ENCODE measurements at places on chromosomes 6 and 20.

DNA sequence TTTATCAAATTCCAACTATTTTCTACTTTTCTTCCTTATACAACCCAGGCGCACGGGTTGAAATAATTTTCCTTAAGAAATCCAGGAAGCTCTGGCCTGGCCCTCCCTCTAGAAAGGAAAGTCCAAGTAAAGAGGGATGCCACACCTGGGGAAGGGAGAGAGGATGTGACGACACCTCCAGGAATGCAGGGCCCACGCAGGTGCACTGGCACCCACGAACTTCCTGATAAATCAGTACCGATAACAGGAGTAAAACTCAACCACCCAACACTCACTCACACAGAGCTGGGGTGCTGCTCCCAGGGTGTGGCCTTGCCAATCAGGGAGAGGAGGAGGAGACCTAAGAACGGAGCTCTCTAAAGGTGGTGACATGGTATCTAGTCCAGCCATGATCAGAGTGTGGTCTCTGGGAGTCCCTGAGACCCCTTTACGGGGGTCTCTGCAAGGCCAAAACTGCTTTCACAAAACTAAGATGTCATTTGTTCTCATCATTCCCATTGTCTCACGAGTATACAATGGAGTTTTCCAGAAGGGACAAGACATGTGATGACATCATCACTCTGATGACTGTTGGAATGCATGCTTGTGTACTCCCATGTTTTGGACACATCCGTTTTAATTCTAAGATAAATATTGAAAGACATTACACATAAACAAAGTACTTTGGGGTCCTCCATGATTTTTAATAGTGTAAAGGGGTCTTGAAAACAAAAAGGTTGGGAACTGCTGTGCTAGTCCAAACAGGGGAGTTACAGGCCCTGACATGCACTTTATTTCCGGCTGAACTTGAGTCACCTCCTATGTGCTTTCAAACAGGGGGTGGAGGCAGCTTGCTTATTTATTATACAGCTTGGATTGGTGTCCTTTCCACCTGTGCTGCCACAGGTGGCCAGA lies 2.2 kb upstream of the PARD6B start:
- no peak for DNase-seq

DNA sequence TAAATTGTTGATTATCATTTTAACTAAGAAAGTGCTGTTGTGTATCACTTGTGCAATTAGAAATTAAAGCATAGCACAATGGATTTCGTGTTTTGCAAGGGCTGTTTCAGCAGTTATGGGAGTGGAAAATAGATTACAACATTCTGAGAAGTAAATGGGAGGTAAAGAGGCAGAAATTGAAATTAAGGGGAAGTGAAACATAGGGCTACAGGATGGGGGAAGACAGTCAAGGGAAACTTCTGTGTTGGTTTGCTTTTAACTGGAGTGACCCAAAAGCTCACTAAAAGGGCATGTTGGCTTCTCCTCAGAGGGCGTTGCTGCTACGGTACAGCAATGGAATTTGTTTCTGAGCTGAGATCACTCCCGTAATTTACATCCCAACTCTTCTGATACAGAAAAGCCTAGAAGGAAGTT lies 147.5 kb downstream of the BCAS1 start:
- no peak for DNase-seq

DNA sequence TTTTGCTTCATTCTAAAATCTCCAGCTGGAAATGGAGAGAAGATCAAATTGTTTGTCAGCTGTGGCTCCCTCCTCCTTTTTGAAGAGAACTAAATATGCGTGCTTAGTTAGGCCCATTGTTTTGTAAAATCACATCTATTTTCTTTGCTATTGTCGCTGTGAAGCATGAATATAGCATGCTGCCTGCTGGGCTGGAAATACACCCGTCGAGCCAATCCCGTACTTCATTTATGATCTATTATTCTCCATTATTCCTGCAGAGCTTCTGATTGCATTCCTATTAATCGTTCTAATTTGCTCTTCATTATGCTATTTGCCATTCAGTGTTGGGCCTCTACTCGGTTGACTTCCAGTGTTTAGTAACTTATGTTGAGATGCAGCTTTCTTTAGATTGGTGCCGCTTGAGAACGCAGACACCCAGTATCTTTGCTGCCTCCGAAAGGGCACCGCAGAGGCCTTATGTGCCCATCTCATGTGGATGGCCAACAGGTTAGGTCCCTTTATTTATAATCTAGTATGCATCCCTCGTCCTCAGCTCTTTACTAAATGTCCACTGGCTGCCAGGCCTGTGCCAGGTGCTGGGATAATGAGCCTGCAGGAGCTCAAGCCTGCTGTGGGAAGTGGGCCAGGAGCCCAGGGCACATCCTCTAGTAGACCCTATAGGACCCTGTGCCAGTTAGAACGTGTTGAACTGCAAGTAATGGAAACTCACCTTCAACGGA lies 45.6 kb downstream of the FAM50B start:
- no peak for DNase-seq

DNA sequence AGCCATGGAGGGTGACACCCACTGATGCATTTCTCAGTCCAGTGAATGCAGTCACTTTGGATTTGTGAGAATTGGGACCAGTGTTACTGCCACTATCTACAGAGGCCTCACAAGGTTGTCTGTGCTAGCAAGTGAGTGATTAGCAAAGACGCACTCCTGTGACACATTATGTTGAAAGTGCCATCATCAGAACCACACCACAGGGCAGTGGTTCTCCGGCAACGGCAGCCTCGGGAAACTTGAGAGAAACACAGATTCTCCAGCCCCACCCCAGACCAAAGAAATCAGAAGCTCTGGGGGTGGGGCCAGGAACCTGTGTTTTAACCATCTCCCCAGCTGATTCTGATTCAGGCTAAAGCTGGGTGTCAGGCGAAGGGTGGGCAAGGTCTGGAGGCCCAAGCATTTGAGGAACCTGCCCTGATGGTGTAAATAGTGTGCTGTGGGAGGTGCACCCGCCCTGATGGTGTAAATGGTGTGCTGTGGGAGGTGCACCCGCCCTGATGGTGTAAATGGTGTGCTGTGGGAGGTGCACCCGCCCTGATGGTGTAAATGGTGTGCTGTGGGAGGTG lies 39.9 kb downstream of the TMEM242 start:
- no peak for DNase-seq

DNA sequence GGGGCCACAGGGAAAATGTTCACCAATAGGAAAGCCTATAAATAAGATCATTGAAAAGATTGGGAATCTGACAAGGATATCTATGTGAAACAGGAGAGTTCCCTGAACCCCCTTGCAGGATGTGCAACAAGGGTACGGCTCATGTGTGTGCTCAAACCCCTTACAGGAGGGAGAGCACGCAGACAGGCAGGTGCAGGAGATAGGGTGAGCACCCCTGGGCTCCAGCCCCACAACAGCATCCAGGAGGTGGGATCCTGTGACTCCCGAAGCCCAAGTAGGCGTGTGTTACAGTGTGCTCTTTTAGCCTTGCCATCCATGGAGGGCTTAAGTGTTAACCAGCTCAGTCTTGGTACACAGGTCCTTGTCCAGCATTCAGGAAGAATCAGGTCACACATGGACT lies 204.2 kb downstream of the BMP7 start:
- no peak for DNase-seq

DNA sequence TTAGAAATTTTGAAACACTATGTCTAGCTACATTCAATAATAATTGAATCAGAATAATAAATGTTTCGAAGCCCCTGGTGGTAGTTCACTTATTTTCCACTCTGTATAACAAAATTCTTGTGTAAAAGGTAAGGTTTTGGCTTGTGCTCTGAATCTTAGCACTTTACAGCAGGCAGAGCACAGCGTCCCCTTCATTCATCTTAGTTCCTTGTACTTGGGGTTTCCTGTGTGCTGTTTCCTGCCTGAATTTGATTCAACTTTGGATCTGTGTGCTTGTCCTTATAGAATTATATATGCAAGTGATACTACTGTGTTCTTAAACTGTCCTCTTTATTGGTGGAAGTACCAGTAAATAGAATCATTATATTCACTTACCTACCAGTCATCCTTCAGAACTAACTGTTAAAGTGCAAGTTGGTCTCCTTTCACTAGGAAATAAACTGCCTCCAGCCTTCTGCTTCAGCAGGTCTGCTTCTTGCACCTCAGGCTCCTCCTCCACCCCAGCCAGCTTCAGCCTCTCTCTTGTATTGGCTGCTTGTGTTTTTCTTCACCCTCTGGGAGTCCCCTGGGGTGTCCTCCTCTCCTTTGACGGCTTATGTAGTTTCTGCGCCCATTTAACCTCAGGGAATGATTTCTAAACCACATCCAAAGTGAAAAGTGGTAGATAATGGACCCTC lies 28.8 kb upstream of the TULP4 start:
- DNase-seq = no peak

DNA sequence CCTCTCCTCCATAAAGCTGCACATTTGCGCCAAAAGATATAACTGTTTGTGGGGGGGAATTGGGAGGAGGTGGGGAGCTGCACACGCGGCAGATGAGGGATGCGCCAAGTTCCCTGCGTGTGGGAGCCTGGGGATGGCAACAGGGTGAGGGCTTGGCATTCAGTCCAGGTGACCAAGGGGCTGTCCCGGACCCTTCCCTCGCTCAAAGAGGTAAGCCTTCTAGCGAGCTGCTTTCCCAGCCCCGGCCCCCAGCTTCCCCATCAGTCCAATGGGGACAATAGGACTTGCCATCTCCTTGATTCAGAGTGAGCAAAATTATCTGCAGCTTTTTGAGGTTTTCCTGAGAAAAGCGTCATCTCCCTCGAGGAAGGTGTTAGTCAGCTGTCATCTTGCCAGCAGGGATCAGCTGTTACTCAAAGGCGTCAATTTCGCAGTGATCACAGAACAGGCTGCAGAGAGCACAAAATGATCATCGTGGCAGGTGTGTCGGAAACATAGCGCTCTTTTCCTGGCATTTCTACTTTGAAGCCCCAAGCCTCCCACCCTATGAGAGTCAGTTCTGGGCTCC lies 21.3 kb downstream of the ZNF831 start:
- no peak for DNase-seq

DNA sequence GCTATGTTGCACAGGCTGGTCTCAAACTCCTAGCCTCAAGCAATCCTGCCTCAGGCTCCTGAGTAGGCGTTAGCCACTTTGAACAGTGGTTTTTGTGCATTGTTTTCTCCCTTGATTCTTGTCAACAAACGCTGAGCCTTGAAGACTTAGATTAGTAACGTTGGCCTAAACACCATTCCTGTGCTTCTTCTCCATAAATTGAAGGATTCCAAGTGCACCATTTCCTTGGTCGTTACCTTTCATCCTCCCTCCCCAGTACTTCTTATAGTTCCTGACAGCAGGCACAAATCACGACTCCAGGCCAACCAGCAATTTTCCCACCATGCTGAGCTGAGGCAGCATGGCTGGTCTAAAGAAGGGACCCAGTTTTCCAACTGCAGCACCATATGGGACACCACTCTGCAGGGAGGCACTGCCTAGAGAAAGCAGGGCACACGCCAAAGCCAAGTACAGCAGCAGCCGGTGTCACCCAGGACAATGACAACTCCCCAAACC lies 8.9 kb downstream of the RPS10 start:
- DNase-seq = no peak

DNA sequence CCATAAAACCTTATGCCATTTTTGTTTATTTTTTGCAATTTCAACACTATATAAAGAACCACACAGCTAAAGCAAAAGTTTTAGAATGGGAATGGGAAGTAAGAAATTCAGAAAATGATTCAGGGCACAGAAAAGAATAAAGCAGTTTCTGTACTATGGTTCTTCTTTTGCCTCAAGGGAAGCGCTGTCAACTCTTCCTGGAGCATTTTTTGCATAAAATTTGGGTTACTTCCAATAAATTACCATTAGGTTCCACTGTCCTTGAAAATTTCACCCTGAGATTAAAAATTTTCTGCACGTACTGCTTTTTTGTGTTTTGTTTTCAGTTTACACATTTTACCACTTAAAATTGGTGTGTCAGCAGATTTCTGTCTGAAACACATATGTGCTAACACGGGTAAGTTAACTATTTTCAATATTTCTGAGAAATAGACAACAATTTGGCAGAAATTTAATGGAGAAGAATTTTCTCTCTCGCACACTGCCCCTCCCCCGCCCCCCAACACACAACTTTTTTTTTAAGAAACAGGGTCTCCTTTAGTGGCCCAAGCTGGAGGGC lies 79.6 kb downstream of the ADAT2 start:
- DNase-seq = no peak

- peak; percentile 62 for DNase-seq
These were observed 13.2 kb downstream of the SYTL3 start for GRCh38 chr6:158662954-158663624.

DNA sequence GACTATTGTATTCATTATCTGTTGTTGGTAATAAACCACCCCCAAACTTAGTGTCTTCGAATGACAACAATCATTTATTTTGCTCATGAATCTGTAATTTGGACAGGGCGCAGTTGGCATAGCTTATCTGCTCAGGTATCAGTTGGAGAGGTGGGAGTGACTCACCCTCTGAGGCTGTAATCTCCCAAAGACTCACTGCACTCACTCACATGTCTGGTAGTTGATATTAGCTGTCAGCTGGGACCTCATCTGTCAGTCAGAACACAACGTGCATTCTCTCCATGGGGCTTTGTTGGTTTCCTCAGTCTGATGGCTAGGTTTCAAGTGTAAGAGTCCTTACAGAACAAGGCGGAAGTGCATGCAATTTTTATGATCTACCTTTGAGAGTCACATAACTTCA lies 219.0 kb upstream of the PRND start:
- no peak for DNase-seq

DNA sequence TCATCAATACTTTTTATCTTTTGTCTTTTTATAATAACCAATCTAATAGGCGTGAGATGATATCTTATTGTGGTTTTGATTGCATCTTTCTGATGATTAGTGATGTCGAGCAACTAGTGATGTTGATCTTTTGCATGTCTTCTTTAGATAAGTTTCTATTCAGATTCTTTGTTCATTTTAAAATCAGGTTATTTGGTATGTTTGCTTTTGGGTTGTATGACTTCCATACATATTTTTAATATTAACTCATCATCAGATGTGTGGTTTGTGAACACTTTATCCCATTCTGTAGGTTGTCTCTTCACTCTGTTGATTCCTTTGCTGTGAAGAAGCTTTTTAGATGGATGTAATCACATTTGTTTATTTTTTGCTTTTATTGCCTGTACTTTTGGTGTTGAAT lies 295.8 kb downstream of the BCKDHB start:
- no peak for DNase-seq

DNA sequence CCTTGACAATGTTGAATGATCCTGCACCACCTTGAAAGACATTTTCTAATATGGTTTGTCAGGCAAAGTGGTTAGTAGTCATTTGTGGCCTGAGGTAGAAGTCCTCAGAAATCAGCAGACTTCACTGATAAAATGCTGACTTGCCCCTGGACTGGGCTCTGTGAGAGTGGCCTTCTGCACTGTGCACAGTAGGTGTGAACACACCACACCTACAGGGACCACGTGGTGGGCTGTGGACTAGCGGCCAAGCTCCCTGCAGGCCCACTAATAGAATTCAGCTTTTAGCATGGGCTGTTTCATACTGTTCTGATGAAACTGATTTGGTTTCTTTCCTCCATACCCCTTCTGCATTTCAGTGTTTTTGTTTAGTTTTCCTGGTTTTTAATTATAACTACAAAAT lies 7.3 kb downstream of the BPHL start:
- DNase-seq = no peak
